CD4-positive, alpha-beta T cell (primary cell): ENCODE measurements at places on chromosomes 7 and 10. TPM values are rescaled to one million over a fixed set of nuclear protein-coding genes. Genes with fewer than 3 reads are reported as not detected.

GRCh38 chr7:121123032-121123431 lies 134.5 kb downstream of the CPED1 start:
- no peak for DNase-seq

GRCh38 chr7:33050535-33051318 lies 11.8 kb downstream of the NT5C3A start:
- DNase-seq = peak; percentile 78

- peak; percentile 46 for DNase-seq
Measured at GRCh38 chr10:76984559-76985443, 652.8 kb downstream of the KCNMA1 start.

DNA sequence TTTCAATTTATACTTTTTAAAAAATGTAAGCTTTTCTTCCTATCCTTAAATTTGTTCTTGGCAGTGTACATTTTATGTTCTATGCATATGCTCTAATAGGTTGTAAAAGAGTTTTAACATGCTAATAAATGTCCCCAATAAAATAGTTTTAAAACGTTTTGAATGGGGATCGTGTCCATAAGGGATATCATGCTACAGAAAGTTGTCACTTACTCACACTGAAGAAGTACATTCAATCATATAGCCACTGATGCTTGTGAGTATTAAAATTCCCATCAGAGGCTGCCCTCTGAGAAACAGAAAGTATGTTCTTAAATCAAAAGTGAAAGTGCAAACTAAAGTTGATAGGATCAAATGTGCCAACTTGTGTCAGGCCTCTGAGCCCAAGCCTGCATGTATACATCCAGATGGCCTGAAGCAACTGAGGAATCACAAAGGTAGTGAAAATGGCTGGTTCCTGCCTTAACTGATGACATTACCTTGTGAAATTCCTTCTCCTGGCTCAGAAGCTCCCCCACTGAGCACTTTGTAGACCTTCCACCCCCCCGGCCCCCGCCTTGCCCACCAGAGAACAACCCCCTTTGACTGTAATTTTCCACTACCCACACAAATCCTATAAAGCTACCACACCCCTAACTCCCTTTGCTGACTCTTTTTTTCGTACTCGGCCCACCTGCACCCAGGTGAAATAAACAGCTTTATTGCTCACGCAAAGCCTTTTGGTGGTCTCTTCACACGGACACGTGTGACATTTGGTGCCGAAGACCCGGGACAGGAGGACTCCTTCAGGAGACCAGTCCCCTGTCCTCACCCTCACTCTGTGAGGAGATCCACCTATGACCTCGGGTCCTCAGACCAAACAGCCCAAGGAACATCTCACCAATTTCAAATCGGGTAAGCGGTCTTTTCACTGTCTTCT lies 877 bp upstream of the NOD1 start:
- peak; percentile 38 for DNase-seq

DNA sequence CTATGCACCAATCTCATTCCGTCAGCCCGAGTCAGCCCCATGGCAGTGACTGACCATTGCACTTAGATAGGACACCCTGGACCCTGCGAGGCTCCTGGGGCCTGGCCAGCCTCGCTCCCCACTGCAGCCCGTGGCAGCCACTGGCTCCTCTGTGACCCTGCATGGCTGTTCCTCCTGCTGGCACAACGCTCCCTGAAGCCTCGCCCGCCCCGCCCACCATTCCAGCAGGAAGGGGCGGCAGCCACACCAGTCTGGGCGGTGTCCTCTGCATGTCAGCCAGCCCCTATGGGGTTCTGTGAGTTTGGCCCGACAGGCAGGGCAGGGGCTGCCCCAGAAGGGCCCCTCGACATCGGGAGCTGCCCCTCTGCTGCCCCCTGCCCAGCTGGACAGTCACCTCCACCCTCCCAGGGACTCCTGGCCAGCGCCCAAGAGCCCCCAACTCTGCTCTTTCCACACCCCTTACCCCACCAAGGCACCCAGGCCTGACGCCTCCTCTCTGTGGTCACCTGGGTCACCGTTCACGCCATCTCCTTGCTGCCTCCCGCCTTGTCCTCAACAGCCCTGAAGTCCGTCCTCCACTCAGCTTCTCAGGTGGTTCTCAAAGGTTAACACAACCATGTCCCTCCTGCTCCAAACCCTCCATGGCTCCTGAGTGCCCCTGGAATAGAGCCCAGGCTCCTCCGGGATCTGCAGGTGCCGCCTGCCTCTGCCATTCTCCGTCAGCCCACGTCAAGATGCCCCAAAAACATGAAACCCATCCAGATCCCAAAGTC lies 103.5 kb downstream of the MICALL2 start:
- DNase-seq = no peak

Gene GTF2IRD2
- total RNA-seq = 21.0 TPM

Gene GBX1
- not detected for total RNA-seq
